ENCODE measurements at places on chromosomes 7 and 10.

DNA sequence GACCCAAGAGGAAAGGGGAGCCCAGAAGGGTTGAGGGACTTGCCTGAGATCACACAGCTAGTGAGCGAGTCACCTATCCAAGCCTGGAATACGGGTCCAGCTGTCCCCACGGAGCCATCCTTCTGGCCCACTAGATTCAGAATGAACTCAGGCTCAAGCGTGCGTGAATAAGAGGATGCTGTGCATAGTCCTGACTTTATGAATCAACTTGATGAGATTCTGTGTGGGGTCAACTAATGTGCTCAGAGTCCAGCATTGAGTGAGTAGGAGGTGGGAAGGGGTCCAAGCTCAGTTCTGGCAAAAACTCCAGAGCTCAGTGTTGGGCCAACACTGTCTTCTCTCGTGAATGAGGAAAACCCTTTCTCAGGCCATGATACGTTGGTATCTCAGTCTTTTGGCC, 41.4 kb downstream of the CAMK1D start:
- no peak for DNase-seq

GRCh38 chr10:110523736-110524135, 26.0 kb downstream of the DUSP5 start:
- no peak for DNase-seq

- no peak for DNase-seq
Observed at GRCh38 chr10:74078037-74078436, 72.6 kb downstream of the AP3M1 start.

GRCh38 chr7:93176992-93177580, 28.9 kb upstream of the SAMD9L start:
- DNase-seq = no peak

DNA sequence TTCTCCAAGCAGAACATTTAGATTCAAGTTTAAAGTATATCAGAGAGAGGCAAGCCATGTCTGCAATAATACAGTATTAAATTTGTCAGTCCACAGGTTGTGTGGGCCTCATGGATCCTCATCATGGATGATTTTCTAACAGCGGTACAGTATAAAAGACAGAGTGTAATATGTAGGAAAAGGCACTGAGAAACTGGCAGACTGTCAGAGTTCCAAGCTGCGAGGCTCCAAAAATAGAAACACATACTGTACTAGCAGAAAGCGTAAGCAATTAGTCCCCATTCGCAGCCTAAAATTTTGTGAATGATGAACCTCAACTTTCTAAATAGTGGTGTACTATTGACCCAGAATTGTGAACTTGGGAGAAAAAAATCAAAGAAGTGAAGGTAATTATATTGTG, 933.3 kb downstream of the XPNPEP1 start:
- DNase-seq = no peak

DNA sequence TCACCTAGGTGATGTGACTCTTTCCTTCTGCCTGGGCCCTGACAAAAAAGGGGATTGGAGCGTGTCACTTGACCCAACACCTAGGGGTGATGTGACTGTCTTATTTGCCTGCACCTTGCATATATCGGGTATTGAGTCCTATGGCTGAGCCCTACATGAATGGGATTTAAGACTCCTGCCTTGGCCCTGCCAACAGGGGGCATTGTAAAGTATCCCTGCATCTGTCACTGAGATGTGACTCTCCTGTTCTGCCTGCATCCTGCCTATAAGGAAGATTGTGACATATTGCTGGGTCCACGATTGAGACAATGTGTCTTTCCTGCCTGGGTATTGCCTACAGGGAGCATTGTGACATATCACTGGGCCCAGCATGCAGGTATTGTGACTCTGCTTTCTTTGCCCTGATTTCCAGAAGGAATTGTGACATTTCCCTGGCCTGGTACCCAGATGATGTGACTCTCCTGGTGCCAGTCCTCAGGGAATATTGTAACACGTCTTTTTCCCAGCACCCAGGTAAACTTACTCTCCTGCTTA, 14.2 kb upstream of the ZNF107 start:
- DNase-seq = no peak
